Esophagus muscularis mucosa (tissue), 4 donors: ENCODE measurements at places on chromosomes 5 and 9. TPM values are rescaled to one million over a fixed set of nuclear protein-coding genes. Genes with fewer than 3 reads are reported as not detected.

Gene TCF7
- total RNA-seq: 1.4 TPM

DNA sequence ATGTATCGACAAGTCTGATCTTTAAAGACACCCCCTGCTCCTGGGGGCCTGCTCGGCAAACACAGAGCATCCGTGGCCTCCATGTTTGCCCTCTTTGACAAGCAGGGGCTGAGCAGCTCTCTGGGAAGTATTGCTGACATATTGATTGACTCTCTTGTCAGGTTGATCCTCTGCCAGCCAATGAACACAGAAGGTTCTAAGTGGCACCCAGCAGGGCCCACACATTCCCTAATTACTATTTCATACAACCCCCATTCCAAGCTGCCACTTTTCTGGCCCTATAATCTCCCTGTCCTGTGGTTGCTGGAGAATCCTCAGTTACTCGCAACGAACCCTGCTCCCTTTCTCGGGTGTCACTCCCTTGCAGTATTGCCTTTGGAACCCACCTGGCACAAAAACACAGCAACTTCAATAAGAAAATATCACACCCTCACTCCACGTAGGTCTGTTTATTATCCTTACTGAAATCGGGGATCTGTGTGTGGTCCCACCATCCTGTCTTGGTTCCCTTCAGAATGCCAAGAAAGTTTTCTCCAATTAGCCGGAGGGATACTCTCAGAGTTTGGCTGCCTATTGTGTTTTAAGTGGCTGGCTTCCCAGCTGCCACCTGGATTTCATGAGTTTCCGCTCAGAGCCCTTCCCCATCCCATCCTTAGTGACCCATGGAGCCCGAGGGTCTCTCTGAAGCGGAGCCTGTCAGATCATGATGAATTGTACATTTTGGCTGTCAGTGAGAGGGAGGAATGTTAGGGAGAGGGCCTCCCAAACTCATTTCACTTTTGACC is 249.0 kb upstream of the WWC1 start:
- no peak for DNase-seq

DNA sequence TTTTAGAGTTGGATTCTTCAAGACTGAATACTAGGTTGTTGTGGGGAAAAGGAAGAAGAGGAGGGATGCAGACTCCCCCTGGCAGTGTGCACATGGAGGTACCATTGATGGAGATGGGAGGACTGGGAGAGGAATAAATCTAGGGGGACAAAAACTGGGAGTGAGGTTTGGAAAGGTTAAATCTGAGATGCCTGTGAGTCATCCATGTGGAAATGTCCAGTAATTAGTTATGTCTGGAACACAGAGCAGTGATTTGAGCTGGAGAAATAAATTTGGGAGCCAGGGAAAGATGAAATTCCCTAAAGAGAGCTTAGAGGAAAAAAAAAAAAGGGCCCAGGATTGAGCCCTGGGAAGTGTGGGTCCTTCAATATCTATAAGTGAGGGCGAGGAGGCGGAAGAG is 8.0 kb upstream of the CCIN start:
- no peak for DNase-seq

Gene PRLR
- total RNA-seq: 0.66 TPM

DNA sequence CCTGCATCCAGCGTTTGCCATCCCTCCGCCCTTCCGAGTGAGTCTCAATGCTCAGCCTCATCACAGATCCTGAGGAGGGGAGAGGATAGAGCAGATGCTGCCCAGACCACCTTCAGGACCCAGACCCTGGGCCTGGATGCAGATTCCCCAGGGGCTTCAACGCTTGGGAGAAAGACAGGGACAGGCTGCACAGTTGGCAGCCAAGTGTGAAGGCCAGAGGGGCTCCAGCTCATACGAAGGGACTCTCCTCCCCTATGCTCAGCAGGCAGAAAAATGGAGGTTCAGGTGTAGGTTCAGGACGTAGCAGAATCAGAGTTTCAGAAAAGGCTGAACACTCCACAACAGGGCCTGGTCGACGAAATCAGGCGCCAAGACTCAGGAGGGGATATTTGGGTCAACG is 378.5 kb upstream of the IRX1 start:
- no peak for DNase-seq

DNA sequence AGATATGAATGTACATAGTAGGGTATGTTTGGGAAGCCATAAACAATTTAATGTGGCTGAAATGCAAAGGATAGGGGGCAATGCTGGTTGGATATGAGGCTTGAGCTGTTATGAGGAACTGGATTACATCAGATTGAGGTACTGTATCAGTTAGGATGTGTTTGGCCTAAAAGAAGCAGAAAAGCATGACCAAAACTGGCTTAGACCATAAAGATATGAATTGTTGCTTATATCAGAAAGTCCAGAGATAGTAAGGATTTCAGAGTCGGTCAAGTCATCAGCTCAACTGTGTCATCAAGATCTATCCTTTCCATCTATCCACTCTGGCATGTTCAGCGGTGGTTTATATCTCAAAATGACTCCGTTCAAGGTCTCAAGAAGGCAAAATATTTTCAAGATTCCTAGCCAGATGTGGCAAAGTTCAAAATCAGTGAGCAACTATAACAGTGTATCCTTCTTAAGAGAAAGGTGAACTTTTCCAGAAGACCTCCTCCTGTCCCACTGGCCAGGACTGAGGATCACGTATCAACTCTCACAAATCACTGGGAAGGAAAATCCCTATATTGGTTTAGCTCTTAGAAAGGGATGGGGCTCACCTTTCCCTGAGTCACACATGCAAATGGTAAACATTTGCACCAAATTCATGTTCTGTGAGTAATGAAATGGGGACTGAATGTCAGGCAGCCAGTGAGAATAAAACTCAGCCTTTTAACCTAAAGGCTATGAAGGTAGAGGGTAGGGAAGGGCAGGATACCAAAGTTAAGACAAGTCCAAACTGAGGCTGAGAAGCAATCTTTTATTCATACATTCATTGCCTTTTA is 257.8 kb downstream of the TRIM32 start:
- no peak for DNase-seq

DNA sequence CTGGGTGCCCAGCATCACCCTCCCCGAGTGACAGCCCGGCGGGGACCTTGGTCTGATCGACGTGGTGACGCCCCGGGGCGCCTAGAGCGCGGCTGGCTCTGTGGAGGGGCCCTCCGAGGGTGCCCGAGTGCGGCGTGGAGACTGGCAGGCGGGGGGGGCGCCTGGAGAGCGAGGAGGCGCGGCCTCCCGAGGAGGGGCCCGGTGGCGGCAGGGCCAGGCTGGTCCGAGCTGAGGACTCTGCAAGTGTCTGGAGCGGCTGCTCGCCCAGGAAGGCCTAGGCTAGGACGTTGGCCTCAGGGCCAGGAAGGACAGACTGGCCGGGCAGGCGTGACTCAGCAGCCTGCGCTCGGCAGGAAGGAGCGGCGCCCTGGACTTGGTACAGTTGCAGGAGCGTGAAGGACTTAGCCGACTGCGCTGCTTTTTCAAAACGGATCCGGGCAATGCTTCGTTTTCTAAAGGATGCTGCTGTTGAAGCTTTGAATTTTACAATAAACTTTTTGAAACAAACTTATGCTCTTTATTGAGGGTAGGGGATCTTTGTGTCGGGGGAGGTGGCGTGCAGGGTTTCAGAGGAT is 1.3 kb downstream of the GADD45G start:
- no peak for DNase-seq

- DNase-seq: no peak
Measured at GRCh38 chr5:56069652-56070226, 75.0 kb upstream of the IL6ST start.

Gene ANKRD33B
- total RNA-seq: 6.5 TPM

Gene GDNF
- 2.9 TPM for total RNA-seq

- DNase-seq: no peak
Measured at GRCh38 chr5:10984021-10984715, 223.1 kb upstream of the DAP start.

DNA sequence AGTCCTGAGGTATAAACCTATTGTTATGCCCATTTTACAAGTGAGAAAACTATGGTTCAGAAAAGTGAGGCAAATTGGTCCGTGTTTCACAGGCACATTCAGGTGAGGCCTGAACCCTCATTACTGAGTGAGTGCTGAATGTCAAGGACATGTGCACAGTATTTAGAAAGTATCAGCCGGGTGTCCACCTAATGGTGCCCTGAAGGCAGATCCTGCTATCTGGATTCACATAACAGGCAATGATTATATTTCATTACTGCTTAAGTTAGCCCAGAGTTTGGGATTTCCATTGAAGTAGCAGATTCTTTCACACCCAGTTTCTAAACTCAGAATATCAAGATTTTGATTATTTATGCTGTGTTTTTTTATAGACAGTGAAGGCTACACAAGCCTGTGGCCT is 142.7 kb downstream of the LHFPL2 start:
- no peak for DNase-seq

- no peak for DNase-seq
Measured at GRCh38 chr5:35887321-35888100, 30.8 kb downstream of the IL7R start.

DNA sequence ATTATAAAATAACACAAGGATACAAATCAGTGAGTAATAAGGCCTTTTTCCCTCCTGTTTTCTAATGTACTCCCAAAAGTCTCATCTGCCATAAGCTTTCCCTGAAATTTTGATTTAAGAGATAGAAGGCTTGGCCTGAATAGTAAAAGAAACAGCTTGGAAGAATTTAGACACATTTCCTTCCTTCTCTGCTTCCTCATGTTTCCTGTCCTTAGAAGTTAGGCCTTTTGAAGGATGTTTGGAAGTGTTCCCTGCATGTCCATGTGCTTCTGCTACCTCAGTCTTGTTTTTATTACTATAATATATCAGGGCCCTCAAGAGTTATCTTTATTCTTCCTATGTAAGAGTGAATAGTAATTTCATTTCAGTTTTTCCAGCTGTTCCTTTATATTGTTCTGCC is 242.7 kb downstream of the DEPDC1B start:
- no peak for DNase-seq

DNA sequence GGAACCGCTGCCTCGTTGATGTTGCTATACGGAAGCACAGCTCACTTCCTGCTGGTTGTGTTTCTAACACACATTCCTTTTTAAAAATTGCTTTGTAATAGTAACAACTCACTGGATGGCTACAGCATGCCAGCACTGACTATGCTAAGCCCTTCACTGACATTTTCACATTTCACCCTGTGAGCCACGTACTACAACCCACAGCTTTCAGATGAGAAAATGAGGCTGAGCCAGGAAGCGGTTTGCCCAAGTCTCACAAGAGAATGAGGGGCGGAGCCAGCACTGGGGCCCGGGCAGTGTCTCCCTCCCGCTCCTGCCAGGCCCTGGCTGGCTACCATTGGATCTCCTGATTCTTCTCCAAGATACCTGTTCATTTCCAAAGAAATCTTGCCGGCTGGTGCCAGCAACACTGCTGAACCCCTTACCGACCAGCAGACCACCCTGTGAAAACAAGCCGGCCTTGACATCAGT is 38.3 kb downstream of the FAM78A start:
- no peak for DNase-seq

GRCh38 chr5:122356855-122357254 is 44.8 kb downstream of the SNCAIP start:
- DNase-seq: no peak

Gene ABLIM3
- total RNA-seq: 64.5 TPM
